ENCODE measurements at places on chromosomes 1 and 21. TPM values are rescaled to one million over a fixed set of nuclear protein-coding genes. Genes with fewer than 3 reads are reported as not detected.
A peak's percentile ranks its signal among the peaks of the same experiment; 100 is the strongest.

AUNIP gene
- 7.3 TPM for total RNA-seq

GRCh38 chr1:61784726-61785125 is 42.4 kb downstream of the PATJ start:
- DNase-seq: no peak

- DNase-seq: no peak
These were observed 13.1 kb downstream of the STK40 start for GRCh38 chr1:36372617-36373016.

EPHB2 gene
- total RNA-seq: 0.33 TPM

GRCh38 chr1:107198561-107198960 is 57.7 kb downstream of the NTNG1 start:
- no peak for DNase-seq

AADACL3 gene
- total RNA-seq: not detected

- no peak for DNase-seq
These were observed 1.5 kb upstream of the TINAGL1 start for GRCh38 chr1:31574749-31575368.

PTPN14 gene
- total RNA-seq: 0.79 TPM

DNA sequence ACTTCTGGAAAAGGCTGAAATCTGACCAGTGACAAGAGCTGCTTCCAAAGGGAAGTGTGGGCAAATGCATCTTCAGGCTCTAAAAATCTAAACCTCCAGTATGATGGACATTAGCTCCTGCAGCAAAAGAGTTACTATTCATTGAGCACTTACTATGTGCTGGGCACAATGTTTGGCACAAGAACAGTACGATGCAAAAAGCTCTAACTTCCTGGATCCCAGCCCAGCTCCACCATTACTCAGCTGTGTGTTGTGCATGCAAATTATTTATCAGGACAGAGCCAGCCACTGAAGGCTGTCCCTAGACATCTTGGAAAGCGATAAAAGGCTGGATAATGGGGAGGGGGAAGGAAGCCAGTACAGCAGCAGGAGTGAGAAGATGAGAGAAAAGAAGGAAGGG is 143.5 kb downstream of the ELAVL4 start:
- no peak for DNase-seq

SLC9C2 gene
- total RNA-seq: not detected

RGS8 gene
- not detected for total RNA-seq

OPTC gene
- not detected for total RNA-seq

SUCO gene
- total RNA-seq: 25.2 TPM

ANGPTL1 gene
- total RNA-seq: not detected

INSRR gene
- not detected for total RNA-seq

NHLH2 gene
- total RNA-seq: not detected

- DNase-seq: no peak
These were observed 43.7 kb upstream of the PIGC start for GRCh38 chr1:172487550-172487949.

CSMD2 gene
- total RNA-seq: not detected

DNA sequence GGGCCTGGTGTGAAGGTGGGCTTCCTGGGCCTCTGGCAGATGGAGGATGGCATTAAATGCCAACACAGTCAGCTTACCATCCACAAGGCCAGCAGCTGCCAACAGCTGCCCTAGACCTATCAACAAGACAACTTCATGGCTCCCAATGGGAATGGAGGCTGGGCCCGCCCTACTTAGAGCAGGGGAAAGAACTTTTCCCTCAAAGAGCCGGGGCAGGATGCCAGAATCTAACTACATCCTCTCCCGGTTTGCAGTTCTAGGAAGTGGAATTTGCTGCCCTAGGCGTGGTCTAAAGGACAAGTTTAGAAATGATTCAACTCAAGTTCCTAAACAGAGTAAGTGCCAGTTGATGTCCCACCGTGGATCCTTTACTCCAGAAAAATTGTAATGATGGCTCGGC is 13.1 kb downstream of the ICMT start:
- no peak for DNase-seq

DNA sequence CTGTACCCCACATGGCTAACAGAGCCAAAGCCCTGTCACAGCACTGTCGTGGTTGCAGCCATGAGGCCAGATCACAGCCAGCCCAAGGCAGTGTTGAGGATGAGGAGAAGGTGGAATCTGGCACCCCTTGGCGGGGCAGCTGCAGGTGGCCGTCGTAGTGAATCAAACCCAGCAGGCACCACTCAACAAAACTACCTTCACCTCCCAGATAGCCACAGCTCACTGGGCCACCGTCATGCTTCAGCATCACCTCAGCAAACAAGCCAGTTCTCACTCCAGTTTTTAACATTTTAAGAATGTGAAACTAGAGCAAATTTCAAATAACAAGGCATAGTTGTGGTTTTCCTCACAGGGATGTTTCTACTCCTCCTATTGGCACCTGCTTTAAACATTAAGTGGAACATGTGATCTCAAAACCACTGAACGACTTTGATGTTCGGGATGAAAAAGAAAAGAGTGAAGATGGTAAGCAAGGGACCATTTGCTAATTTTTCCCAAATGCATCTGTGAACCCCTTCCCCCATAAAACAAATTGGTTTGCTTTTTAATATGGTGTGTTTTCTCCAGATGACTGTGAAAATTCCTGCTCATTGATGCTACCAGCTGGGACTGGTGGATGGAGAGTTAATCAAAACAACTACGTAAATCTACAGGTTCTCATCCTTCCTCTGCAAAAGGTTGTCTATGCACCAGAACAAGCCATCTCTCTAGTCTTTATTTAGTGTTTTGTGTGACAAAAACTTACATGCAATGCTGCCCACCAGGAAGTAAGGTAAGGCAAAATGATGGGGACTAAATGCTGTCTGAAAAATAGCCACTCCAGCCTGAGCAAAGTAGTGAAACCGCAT is 45.5 kb downstream of the TOR1AIP2 start:
- DNase-seq: no peak

PROX1 gene
- not detected for total RNA-seq

GPR89B gene
- total RNA-seq: 17.7 TPM

DNA sequence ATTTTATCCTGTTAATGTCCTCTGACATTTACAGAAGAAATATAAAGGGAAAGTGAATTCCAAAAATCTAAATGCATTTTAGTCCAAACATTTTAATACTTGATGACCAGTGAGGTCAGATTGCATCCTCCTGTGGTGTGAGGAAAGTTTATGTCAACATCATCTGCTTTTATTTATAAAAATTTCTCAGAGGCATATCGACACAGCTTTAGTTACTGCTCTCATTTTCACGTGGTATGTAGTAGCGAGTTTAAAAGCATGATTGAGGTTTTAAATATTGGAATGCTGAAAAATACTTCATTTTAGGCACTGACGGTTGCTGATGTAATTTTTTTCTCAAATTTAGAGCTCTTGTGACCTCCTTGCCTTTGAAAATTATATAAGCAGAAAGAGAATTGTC is 234.8 kb downstream of the HMCN1 start:
- no peak for DNase-seq

GBP1 gene
- total RNA-seq: 53.0 TPM

DNA sequence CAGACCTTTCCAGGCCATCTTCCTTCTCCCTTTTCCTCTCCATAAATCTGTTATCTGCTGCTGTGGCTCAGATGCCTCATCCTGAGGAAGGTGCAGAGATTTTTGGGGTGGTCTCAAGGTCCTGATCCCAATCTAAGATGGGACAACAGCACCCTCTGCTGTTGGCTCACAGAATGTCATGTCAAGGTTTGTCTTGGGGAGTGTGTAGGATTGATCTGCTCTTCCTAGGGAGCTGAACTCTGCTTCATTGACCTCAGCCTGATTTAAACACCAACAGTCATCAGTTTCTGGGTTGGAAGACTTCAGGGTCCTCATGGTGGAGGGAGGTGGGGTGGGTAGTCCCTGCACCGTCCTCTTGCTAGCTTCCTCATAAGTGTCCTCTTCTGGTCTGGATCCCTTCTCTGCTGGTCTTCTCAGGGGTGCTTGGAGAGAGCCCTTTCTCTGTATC is 62.8 kb upstream of the LAX1 start:
- peak; percentile 69 for DNase-seq

DNA sequence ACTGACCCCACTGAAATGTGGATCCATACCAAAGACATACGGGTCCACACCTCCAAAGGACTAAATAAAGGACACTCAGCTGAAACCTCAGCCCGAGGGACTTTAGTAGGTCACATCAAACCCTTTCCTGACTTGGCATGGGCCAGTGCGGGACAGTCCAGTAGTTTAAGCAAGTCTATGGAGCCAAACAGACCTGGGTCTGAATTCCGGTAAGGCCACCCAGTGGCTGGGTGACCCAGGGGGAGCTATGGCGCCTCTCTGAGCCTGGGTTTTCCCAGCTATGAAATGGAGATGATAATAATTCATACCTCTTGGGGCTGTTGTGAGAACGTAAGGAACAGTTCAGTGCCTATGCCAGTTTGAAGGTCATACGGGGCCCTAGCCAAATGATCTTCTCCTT is 36.2 kb upstream of the ZBTB40 start:
- no peak for DNase-seq

DNA sequence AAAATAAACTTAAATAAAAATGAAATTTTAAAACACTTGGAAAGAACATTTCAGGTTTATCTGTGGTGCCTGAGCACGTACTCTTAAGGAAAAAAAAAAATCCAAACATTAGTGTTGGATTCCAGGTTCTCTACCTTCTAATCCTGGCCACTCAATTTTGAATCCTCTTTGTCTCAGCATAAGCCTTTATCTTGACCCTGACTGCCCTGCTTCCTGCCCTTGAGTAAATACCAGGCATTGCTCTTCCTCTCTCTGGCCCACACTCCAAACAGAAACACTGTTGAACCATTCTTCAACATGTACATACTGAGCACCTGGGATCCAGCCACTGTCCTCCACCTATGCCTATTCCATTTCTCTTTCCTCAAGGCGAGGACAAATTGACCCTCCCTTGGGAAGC is 11.4 kb upstream of the VANGL1 start:
- DNase-seq: no peak

CTTNBP2NL gene
- total RNA-seq: 2.5 TPM
